ENCODE measurements at places on chromosomes 6 and 20.
A peak's percentile ranks its signal among the peaks of the same experiment; 100 is the strongest.

DNA sequence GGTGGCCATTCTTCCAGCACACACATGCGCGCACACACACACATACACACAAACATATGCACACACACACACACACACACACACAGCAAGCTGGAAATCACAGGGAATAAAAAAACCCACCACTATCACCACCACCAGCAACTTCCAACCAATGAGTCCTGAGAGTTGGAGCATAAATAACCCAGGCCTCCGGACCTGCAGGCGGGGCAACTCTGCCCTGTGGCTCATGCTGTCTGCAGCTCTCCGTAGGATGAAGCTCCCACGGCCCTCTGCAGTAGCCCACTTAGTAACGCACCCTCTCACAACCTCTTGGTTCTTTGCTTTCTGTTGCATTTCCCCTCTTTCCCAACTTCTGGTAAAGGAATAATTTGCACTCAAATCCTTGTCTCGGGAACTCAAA is 275.2 kb downstream of the PREX1 start:
- no peak for DNase-seq

DNA sequence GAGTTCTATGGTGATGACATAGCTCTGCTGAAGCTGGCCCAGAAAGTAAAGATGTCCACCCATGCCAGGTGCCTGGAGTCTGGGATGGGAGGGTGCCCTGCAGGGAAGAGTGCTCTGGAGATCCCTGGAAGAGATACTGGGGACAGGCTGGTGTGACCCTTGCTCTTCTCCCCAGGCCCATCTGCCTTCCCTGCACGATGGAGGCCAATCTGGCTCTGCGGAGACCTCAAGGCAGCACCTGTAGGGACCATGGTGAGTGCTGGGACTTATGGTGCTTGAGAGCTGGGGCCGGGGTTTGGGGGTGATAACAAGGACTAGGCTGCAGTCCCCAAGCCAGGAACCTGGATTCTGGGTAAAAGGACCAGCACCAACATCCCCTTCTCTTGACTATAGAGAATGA is 2.2 kb upstream of the CFB start:
- no peak for DNase-seq

GRCh38 chr20:24566656-24567055 is 97.2 kb downstream of the SYNDIG1 start:
- no peak for DNase-seq

DNA sequence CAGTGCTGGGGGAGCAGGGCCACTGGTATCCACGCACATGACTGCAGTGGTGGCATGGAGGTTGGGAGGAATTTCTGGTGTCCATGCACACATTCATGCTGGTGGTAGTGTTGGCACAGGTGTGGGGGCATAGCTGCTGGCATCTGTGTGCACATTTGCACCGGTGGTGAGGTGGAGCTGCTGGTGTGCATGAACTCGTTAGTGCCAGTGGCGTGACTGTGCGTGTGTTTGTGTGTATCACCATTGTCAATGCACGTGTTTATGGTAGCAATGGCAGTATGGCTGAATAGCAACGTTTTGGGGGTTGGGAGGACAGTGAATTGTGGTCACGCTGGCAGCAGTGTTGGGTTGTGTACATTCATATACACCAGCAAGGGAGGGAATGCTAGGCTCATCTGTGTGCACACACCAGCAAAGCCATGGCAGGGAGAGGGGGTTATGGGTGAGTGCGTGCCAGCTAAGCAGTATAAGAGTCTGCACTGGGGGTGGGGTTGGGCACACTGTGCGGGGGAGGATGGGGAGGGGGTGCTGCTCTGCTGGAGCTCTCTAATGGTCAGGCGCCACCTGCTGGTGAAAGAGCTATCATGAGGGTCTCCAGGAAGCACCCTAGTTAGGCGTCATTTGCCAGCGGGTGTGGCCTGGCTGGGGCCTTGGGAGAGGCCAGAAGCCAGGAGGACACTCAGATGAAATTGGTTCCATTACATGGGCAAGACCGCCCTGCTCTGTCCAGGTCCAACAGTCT is 626.1 kb upstream of the ID4 start:
- peak; percentile 42 for DNase-seq

DNA sequence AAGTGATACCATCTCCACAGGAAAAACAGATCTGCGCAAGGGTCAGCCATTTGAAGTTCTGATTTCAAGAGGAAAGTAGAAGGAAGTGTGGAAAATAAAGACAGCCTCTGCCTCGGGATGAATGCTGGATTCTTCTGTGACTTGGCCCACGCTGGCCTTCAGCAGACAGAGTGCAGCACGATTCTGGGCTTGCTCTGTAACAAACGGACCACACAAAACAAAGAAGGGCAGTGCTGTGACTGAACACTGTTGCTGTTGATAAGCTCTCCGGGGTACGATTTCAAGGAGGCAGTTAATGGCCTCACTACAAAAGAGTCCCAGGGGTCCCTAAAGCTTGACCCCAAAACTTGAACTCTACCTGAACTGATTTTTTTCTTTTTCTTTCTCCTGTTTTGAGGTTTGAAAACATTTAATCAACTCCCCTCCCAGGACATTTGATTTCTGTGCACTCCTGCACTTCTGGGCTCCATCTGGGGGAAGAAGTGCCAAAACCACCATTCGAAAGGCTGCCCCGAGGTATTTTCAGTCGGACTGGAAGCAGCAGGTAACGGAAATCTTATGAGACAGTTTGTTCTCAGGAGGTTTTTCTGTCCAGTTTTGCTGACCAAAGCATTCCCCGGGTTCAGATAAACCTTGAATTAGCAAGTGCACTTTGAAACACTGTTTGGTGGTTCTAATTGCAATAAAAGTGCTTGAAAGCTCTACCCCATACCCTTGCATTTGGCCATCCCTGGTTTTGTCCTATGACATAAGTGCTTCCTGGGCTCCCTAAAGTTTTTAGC is 189.6 kb downstream of the MYLK4 start:
- DNase-seq = no peak

DNA sequence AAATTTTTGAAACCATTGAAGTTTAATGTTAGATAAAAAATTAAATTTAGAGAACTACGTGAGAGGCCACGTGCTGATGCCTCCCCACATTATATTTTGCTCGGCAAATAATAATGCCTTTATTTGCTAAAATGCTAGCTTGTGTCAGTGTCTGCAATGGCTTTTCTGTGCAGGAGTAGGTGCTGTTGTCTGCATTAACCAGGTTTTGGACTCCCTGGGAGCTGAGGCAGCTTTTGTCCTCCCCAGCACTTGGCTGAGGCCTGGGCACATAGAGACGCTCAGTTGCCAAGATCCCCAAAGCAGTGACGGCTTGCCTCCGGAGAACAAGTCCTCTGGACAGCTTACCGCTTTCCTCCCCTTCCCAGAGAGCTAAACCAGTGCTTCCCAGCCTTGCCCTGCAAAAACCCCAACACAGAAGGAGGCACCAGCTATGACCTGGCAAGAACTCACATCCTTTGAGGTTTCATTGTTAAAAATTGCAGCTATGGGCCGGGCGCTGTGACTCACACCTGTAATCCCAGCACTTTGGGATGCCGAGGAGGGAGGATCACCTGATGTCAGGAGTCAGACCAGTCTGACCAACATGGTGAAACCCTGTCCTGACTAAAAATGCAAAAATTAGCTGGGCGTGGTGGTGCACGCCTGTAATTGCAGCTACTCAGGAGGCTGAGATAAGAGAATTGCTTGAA is 59.9 kb downstream of the KAT14 start:
- no peak for DNase-seq

GRCh38 chr20:36344517-36345132 is 38.5 kb downstream of the DLGAP4 start:
- DNase-seq = peak; percentile 48

DNA sequence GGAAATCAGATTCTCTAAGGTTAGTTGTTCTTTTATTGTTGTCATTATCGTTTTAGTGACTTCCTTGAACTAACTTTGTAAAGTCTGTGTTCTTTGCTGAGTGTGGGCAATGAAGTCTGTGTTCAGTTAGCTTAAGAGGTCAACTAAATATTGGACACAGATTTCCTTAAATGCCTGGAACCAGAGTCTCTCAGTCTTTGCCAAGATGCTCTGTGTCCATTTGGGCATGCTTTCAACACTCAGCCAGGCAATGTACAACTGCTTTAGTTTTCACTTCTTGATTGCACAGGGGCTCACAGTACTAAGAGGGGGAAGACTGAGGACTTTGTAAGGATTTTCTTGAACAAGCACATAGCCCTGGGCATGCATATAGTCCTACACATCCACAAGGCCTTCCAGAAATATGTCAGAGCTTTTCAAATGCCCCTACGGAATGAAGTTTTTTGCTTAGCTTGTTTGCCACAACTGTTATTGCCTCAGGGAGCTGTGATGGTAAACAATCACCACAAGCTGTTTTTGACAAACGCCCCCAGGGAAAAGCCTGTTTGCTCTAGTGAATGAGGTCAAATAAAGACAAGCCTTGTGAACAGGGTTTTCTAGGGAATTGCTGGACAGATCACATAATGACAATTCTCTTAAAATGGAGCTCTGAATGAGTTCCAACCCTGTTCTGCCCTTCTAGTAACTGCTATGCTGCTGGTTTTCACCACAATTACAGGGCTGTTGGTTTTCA is 82.5 kb downstream of the B3GAT2 start:
- no peak for DNase-seq

DNA sequence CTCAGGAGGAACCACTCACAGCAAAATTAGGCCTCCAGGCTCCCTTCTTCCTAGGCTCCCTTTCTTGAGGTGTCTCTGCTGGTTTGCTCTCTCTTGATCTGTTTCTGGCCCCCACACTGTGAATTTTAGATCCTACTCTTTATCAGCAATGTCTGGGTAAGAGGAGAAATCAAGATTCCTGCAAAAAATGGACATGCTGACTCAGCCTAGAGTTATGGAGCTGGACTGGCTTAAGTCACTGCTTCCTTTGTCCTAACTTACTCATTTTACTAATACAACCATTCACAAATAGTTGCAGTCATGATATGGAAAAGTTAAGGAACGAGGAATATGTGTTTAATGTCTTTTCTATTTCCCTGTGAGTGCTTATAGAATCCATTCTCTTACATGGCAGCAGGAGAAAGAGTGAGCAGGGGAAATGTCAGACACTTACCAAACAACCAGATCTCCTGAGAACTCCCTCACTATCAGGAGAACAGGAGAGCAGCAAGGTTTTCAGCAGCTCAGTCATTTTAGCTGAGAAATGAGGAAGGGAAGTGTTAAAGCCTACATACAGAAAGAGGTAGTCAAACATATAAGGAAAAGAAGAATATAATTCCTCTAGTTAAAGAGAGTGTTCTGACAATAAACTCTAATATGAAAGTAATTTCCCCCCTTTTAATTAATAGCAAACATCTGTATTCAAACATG is 160.8 kb downstream of the PDE7B start:
- DNase-seq = no peak

- DNase-seq = no peak
These were observed 33.8 kb upstream of the MRPS10 start for GRCh38 chr6:42251500-42251899.
